Activated naive CD8-positive, alpha-beta T cell treated with anti-CD3 and anti-CD28 coated beads, Interleukin-2, amount 10 ng/mL, durations not matched to agents 7 days and 5 days (primary cell): ENCODE measurements at places on chromosomes 7 and 10. TPM values are rescaled to one million over a fixed set of nuclear protein-coding genes. Genes with fewer than 3 reads are reported as not detected.

Gene LMOD2
- total RNA-seq = not detected

Gene TRIL
- total RNA-seq = not detected

Gene FAM13C
- not detected for total RNA-seq

GRCh38 chr7:132906193-132906835, 175.6 kb downstream of the CHCHD3 start:
- DNase-seq = no peak
- H3K27me3 ChIP-seq = no peaks in the 10 kb centered on the region
- no peaks in the 10 kb centered on the region for H3K4me1 ChIP-seq
- no peak overlapping the region for H3K4me3 ChIP-seq
- H3K27ac ChIP-seq = no peak overlapping the region

DNA sequence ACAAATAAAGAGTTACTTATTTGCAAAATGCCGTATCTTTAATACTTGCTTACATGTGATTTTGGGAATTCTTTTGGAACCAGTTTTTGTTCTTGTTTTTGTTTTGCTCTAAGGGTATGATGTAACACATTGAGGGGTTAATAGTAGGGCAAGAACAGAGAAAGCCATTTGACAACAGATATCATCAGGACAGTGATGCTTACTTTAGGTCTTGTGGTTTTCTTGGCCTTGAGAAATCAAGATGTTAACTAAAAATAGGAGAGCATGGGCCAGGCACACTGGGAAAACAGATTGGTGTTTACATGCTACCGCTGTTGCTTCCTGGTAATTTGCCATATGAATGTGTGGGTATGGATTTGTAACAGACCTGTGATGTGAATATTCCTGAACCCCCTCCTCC, 3.7 kb downstream of the SAMD8 start:
- peaks cover 41% of the 10 kb centered on the region for H3K4me1 ChIP-seq
- no peaks in the 10 kb centered on the region for H3K27me3 ChIP-seq

DNA sequence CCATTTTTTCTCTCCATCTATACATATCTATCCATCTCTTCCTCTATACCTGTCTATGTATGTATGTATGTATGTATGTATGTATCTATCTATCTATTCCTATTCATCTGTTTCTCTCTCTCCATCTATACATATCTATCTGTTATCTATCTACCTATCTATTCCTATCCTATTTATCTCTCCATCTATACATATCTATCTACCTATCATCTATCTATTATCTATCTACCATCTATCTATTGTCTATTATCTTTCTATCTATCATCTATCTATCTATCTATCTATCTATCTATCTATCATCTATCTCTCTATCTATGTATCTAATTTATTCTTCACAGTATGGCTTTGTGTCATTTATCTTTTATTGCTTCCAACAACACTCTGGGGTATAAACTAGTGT, 1124.4 kb downstream of the TYW1 start:
- no peaks in the 10 kb centered on the region for H3K36me3 ChIP-seq
- no peaks in the 10 kb centered on the region for H3K27me3 ChIP-seq
- no peak overlapping the region for H3K4me3 ChIP-seq
- H3K27ac ChIP-seq = no peak overlapping the region
- H3K4me1 ChIP-seq = no peaks in the 10 kb centered on the region

GRCh38 chr10:91287276-91287675, 66.8 kb downstream of the PCGF5 start:
- no peaks in the 10 kb centered on the region for H3K4me1 ChIP-seq
- H3K4me3 ChIP-seq = no peak overlapping the region
- no peak overlapping the region for H3K27ac ChIP-seq
- peaks cover 2% of the 10 kb centered on the region for H3K36me3 ChIP-seq
- DNase-seq = no peak

DNA sequence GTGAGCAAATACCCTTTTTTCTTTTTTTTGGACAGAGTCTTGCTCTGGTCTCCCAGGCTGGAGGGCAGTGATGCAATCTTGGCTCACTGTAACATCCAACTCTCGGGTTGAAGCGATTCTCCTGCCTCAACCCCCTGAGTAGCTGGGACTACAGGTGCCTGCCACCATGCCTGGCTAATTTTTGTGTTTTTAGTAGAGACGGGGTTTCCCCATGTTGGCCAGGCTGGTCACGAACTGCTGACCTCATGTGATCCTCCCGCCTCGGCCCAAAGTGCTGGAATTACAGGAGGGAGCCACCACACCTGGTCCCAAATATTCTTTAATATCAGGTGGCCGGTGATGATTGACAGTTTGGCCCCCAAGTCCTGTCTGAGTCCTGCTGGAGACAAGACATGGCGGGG, 6.6 kb downstream of the LAT2 start:
- DNase-seq = no peak
- no peak overlapping the region for H3K4me3 ChIP-seq
- peaks cover 10% of the 10 kb centered on the region for H3K36me3 ChIP-seq
- H3K4me1 ChIP-seq = peaks cover 28% of the 10 kb centered on the region
- no peaks in the 10 kb centered on the region for H3K27me3 ChIP-seq
- peak overlapping the region; percentile 91 for H3K27ac ChIP-seq

DNA sequence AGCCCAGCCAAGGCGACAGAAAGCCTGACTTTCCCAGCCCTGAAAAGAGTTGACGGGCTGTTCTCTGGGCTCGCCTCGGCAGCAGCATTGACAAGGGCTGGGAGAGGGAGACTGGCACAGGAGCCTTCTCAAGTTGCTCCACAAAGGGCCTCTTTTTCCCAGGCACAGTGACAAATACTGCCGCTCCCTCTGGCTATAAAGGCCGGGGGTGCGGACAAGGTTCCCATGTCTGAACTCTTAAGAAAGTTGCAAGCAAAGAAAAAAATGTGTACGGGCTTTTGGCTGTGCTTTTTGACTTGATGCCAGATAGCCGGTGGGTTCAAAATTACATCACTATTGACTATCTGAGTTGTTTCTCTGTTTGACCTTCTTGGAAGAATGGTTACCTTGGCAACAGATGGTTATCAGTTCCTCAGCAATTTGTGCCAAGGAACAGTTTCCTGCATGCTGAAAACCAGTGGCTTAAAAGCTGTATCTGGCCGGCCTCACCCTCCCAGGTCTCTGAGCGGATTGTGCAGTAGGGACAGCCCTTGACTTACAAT, 115.9 kb upstream of the EEPD1 start:
- H3K27ac ChIP-seq = no peak overlapping the region
- H3K4me1 ChIP-seq = no peaks in the 10 kb centered on the region
- no peaks in the 10 kb centered on the region for H3K36me3 ChIP-seq
- no peak overlapping the region for H3K4me3 ChIP-seq
